ENCODE measurements at places on chromosomes 5 and 9. TPM values are rescaled to one million over a fixed set of nuclear protein-coding genes. Genes with fewer than 3 reads are reported as not detected.

GRIN1 gene
- total RNA-seq, result not detected

- no peak overlapping the region for H3K4me3 ChIP-seq
- H3K36me3 ChIP-seq, result no peaks in the 10 kb centered on the region
- no peaks in the 10 kb centered on the region for H3K27me3 ChIP-seq
- no peaks in the 10 kb centered on the region for H3K4me1 ChIP-seq
These were observed 7.3 kb downstream of the PPP3R2 start for GRCh38 chr9:101587332-101588043.

- no peak overlapping the region for H3K27ac ChIP-seq
- no peaks in the 10 kb centered on the region for H3K27me3 ChIP-seq
- no peak overlapping the region for H3K4me3 ChIP-seq
- peak; percentile 81 for DNase-seq
These were observed 26.1 kb downstream of the IDNK start for GRCh38 chr9:83649080-83649479.

- H3K27me3 ChIP-seq, result no peaks in the 10 kb centered on the region
- no peaks in the 10 kb centered on the region for H3K4me1 ChIP-seq
- H3K27ac ChIP-seq, result no peak overlapping the region
- H3K4me3 ChIP-seq, result no peak overlapping the region
- no peaks in the 10 kb centered on the region for H3K36me3 ChIP-seq
- no peak for DNase-seq
These were observed 283.3 kb downstream of the GABRB2 start for GRCh38 chr5:161263191-161263590.

DNA sequence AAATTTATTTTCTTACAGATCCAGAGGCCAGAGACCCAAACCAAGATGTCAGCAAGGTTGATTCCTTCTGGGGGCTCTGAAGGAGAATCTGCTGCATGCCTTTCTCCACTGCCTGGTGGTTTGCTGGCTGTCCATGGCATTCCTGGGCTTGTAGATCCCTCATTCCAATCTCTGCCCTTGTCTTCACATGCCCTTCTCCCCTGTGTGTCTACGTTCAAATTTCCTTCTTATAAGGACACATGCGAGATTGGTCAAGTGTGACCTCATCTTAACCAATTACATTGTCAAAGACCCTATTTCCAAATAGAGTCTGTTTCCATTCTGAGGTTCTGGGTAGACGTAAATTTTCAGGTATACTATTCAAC lies 84.5 kb upstream of the RAI14 start:
- no peaks in the 10 kb centered on the region for H3K4me1 ChIP-seq
- no peaks in the 10 kb centered on the region for H3K36me3 ChIP-seq
- no peak for DNase-seq

DNA sequence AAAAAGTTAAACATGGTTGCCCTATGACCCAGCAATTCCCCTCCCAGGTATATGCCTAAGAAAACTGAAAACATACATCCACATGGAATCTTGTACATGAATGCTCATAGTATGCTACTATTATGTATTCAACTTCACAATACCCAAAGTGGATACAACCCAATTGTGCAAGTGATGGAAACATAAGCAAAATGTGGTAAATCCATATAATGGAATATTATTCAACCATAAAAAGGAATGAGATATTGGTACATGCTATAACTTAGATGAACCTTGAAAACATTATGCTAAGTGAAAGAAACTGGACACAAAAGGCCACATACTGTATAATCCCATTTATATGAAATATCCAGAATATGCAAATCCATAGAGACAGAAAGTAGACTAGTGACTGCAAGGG lies 18.1 kb upstream of the CCDC125 start:
- no peaks in the 10 kb centered on the region for H3K27me3 ChIP-seq
- H3K4me1 ChIP-seq, result no peaks in the 10 kb centered on the region
- DNase-seq, result no peak
- H3K36me3 ChIP-seq, result peaks cover 25% of the 10 kb centered on the region

DNA sequence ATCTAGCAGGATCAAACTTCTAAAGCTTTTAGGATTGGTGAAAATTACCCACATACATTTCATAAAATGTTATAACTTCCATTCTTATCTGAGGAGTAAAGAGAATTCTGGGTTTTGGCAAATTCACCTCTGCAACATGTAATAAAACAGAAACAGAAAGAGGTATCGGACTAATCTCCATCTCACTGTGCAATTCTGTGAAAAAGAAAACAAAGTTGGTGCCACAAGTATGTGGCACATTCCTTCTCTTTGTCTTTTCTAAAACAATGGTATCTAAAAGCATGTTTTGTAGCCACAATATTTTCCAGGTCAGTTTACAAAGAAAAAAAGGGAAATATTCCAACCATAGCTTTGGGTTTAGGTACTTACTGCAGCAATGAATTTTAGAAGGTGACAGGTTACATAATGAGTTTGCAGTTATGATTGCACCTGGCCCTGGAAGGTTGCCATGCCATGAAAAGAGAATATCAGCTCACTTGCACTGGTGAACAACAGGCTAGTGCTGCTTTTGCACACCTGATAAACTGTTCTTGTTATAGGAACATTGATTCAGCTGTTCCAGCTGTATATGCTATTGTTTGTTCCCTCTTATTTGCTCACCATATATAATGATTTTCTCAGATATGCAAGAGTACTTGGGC lies 491.3 kb upstream of the MEF2C start:
- H3K27me3 ChIP-seq, result no peaks in the 10 kb centered on the region
- H3K4me1 ChIP-seq, result no peaks in the 10 kb centered on the region
- no peak overlapping the region for H3K27ac ChIP-seq
- no peak overlapping the region for H3K4me3 ChIP-seq
- DNase-seq, result no peak

- H3K27ac ChIP-seq, result no peak overlapping the region
- no peaks in the 10 kb centered on the region for H3K36me3 ChIP-seq
- H3K27me3 ChIP-seq, result no peaks in the 10 kb centered on the region
- DNase-seq, result no peak
These were observed 14.0 kb upstream of the DENND4C start for GRCh38 chr9:19216466-19216865.

PCDHB5 gene
- total RNA-seq, result 0.18 TPM

LSM11 gene
- total RNA-seq, result 0.75 TPM

OLFML2A gene
- total RNA-seq, result 0.50 TPM

MYOT gene
- 0.83 TPM for total RNA-seq

IL9 gene
- total RNA-seq, result not detected

GRCh38 chr5:9483243-9483642 lies 62.6 kb downstream of the SEMA5A start:
- H3K4me1 ChIP-seq, result no peaks in the 10 kb centered on the region
- no peak overlapping the region for H3K4me3 ChIP-seq
- DNase-seq, result no peak
- no peak overlapping the region for H3K27ac ChIP-seq

DNA sequence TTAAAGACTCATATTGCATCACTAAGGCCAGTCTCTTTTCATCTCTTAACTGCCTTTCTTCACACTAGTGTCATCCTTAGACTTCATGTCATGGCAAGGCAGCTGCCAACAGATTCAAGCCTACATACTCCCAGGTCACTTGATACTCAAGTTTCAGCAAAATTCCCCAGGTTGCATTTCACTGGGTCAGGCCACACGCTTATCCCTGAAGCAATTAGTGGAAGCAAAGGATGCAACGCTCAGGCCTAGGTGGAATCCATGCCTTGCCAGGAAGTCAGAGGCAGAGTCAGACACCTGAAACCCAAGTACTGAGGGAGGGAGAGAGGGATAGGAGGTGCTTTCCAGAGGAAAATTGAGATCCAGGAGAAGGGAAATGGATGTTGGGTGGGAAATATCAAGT lies 28.9 kb downstream of the YIPF5 start:
- DNase-seq, result no peak
- H3K27ac ChIP-seq, result no peak overlapping the region
- no peaks in the 10 kb centered on the region for H3K4me1 ChIP-seq
- no peak overlapping the region for H3K4me3 ChIP-seq
- H3K36me3 ChIP-seq, result no peaks in the 10 kb centered on the region
- H3K27me3 ChIP-seq, result no peaks in the 10 kb centered on the region

DNA sequence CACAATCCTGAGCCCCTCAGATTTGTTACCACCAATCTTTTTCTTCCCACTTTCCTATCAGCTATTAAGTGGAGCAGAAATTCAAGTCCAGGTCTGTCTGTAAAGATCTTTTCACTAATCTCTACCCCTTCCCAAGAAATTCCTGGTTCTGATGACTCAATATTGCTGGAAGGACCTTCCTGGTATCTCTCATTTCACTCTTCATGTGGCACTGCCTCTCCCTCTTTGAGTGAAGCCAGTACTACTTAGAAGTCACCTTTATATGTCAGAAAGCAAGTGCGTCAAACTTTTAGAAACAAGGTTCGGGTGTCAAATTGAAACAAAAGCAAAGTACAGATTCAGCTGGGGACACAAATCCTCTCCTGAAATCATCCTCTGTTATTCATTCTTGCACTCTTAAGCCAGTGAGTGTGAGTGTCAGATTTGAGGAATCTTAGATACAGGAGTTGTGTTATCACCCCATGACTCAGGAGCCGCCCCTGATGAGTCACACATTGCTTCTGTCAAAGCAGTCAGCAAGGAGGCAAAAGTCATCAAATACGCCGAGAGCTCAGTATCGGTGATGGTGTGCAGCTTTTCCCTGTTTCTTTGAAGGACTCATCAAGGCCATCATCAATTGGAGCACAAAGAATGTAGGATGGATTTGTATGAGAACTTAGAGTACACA lies 313.0 kb downstream of the CETN3 start:
- H3K36me3 ChIP-seq, result no peaks in the 10 kb centered on the region
- no peak overlapping the region for H3K27ac ChIP-seq
- no peaks in the 10 kb centered on the region for H3K4me1 ChIP-seq
- no peak overlapping the region for H3K4me3 ChIP-seq
- DNase-seq, result no peak
